ENCODE measurements at places on chromosomes 4 and X. TPM values are rescaled to one million over a fixed set of nuclear protein-coding genes. Genes with fewer than 3 reads are reported as not detected.

DNA sequence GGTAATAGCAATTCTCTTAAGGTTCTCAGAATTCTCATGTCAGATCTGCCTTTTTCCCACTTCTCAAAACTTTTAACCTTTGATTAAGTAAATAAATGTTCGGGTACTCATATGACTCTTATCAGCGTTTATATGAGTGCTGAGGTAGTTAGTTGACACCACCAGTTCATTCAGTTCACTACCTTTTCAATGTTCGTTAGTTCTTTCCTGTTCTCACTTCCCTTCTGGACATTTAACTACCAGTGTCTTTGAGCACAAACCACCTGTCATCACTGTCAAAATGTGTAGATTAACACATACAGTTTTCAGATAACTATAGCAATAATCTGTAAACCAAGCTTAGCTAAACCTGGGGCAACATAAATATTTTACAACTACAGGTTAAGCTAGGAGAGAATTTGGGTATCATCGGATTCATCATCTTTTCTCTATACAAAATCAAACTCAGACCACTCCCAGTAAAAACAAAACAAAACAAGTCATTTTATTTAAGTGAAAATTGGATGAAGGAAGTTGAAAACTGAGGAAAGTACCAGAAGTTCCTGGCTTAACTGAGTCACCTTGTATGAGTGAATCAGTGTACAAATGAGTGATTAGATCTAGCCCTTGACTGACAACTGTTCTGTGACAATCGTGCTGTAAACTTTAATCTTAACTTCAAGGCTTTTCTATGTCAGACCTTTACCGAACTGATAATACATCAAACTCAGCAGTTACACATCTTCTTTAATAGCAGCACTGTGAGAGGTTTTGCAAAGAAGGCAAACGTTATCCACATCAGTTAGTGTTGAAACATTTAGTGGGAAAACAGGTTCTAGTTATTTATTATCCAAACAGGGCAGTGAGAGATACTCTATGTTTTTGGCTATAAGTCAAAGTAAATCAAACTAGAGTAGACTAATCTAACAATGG lies 41.9 kb downstream of the ARHGEF38 start:
- DNase-seq = no peak

- DNase-seq = no peak
Measured at GRCh38 chr4:141642711-141643110, 6.3 kb downstream of the IL15 start.

- DNase-seq = no peak
Measured at GRCh38 chr4:159238631-159239030, 135.8 kb downstream of the RAPGEF2 start.

- DNase-seq = no peak
Measured at GRCh38 chr4:86178211-86178610, 181.6 kb downstream of the MAPK10 start.

- DNase-seq = no peak
Measured at GRCh38 chrX:28189011-28189410, 207.8 kb upstream of the DCAF8L1 start.

DNA sequence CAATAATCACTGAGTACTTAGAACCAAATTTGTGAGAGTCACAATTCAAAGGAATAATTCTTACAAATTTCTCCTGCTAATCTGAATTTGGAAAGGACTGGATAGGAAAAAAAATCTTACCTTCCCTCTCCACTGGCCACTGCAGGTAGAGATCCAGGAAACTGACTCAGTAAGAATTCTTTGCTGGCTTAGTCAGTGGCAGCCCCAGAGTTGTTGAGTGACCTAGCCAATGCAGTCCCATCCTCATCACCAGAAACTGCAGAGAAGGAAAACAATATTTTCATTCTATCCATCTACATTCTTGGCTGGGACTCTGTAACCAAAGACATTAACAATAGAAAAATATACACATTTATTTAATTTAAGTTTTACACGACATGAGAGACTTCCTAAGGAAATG lies 572.0 kb downstream of the ADGRL3 start:
- DNase-seq = no peak

DNA sequence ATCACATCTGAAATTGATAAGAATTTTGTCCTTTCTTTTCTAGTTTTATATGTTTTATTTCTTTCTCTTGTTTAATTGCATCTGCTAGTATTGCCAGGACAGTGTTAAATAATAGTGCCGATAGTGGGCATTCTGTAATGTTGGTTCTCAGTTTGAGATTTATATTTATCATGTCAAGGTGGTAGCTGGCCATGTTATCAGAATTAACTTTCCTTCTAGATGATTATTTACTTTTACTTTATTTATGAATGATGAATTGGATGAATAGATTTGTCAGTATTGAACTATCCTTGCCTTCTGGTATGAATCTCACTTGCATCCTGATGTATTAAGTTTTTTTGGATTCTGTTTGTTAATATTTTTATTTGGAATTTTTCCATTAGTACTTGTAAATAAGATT lies 42.7 kb downstream of the METAP1 start:
- DNase-seq = no peak

DNA sequence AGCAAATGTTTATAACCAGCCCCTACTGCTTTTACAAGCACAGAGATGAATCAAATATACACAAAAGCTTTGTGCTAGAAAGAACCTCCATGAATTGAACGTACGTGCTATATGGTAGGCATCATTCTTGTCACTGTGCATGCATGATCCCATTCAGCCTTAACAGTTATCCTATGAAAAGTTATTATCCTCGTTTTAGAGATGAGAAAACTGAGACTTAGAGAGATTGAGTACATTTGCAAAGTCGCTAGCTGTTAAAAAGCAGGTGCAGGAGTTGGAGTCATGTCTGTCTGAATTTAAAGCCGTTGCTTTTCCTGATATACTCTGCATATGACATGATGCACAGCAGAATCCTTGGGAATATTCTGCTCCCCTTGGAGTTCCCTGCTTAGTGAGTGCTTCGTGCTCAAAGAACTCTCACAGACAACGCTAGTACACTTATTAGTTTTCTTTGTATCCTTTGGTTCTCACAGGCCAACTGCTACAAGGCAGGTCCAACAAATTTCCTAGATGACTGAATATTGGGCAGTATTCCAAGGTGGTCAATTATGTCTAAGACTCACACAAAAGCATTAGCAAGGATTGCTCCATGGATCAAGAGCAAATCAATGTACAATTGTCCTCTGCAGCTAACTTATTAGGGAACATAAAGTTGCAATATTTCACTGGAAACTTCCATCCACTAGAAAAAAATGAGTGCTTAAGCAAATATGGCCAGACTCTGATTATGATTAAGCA lies 42.8 kb upstream of the TRIM2 start:
- no peak for DNase-seq

DNA sequence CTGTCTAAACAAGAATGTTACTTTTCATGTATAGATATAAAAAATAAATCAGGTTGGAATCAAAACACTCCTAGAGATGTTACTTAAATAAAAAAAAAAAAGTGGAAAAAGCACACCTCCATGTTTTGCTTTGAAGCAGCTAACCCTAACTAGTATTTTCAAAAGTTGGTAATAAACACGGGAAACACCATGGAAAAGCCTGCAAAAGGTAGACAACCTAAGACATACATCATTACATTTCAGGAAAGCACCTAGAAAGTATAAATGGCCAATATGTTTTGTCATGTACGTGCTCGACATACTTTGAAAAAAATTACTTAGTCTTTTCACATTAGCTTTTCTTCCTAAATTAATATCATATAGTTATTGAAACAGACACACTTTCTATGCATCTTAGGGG lies 130.1 kb upstream of the SH3RF1 start:
- DNase-seq = no peak

DNA sequence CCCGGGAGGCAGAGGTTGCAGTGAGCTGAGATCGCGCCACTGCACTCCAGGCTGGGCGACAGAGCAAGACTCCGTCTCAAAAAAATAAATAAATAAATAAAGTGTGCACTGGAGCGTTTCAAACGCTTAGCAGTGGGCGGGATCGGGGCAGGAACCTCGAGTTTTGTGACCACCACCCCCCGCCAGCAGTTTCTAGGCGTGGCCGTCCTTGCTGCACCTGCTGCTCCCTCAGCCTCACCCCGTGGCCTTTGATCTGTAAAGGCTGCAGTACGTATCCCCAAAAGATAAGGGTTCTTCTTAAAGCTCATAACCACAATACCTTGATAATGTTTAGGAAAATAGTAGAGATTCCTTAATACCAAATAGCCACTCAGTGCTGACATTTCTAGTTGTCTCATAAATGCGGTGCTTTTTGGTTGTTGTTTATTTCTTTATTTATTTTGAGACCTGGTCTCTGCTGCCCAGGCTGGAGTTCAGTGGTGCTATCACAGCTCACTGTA lies 33.2 kb downstream of the PCGF3 start:
- no peak for DNase-seq

- DNase-seq = no peak
Measured at GRCh38 chrX:53193093-53193492, 31.9 kb downstream of the KDM5C start.

The CT45A1 gene
- total RNA-seq = not detected

The ARHGEF38 gene
- total RNA-seq = not detected

The TMEM47 gene
- 32.1 TPM for total RNA-seq

The CORIN gene
- 3.4 TPM for total RNA-seq
